ENCODE measurements at places on chromosomes 3 and 15. TPM values are rescaled to one million over a fixed set of nuclear protein-coding genes. Genes with fewer than 3 reads are reported as not detected.

DNA sequence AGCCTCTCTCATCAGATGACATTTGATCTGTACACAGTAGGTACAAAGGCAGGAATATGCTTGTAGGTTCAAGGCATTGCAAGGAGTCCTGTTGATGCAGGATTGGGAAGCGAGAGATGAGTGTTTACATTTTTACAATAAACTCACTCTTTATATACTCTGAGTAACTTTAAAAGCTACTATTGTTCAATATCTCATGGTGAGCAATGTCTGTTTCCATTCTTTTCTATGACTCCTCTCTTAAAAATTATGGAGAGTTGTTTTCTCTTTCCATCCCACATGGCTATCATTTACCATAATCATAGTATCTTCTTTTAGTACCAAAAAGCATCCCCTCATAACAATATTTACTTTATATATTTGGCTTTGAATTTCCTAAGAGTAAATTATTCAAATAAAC is 314.0 kb upstream of the CDIN1 start:
- no peak for DNase-seq

DNA sequence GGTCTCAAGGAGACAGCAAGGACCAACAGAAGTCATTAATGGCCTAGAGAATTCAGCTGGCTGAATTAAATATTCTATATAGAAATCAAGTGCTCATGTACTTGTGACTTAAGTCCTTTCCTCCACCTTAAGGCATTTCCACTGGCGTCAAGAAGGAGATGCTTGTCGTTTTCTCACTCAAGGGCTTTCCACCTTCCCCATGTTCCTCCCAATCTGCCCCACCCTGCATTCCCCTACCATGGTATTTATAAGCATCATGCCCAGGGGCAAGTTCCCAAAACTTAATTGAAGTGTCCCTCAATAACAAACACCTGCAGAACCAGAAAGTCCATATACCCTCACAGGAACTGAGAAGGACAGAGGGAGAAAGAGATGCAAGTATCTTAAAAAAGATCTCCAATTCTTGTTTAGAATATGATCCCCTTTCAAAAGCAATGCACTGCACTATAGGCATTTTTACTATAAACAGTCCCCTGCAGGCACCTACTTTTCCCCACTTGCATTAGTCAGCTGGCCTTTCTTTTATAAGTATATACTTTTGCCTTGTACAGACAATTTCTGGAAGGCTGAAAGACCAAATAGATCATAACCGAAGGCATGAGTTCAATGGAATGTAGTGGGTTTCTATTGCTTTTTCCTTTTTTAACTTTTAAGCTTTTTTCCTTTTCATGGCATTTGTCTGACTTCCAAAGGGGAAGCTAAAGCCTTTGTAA is 29.6 kb downstream of the TMEM39A start:
- no peak for DNase-seq

- peak; percentile 39 for DNase-seq
Measured at GRCh38 chr15:101206176-101206591, 45.7 kb downstream of the CHSY1 start.

DNA sequence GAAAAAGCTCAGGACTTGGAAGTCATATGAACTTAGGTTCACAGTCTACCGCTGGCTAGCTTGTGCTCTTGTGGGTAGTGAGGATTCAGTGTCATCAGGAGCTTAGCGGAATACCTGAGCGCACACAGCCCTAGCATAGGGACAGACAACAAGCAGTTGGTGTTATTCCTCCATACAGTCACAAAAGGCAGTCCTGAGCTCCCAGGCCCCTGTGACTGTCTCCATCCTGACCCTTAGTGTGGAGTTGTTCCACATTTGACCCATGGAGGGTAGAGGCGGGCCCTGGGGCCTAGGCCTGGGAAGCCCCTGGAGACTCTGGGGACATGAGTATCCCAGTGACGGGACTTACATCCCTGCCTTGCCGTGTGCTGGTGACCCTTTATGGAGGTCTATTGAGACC is 131.5 kb upstream of the PLXNA1 start:
- no peak for DNase-seq

- DNase-seq: peak; percentile 93
Measured at GRCh38 chr3:196502775-196503195, 783 bp downstream of the RNF168 start.

DNA sequence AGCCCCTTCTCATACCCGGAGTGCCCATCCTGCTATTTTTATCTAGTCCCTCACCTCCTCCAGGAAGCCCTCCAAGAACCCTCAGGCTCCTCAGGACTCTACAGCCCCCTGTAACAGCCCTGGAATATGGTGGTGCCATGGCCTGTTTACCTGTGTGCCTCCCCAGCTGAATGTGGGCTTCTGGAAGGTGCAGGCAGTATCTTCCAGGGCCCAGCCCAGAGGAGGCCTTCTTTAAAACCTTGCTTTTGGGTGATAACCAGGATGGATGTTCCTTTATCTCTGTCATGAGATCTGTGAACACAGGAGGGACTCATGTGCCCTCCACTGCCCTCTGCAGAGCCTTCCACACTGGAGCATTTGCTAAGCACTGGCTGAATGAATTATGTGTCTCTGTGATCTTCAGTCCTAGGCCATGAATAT is 36.7 kb upstream of the MRPS22 start:
- no peak for DNase-seq

DNA sequence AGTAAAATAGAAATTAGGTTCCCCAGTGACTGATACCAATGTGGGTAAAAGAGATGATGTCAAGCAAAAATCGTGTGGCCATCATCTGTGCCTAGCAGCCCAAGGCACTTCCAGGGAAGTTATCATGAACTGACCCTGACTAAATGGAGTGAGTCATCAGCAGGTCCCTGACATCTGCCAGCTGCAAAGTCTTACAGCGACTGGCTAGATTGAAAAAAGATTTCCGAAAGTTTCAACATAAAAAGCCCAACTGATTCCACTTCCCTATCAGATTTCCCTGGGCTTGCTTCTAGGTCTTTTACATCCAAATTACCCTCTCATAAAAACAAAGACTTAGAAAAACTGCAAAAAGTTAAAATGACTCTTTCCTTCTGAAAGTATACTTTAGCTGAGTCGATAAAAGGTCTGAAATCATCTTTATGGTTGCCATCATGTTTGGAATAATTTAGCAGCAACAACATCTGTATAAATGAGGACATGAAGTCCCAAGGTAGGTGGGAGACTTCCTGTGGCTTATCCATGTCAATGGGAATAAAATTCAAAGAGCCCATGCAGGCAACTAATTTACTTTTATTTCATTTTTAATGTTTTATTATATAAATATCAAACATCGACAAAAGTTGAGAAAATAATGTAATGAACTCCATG is 342.8 kb downstream of the ERC2 start:
- DNase-seq: peak; percentile 89

- DNase-seq: no peak
Measured at GRCh38 chr3:182957226-182957625, 23.1 kb downstream of the DCUN1D1 start.

DNA sequence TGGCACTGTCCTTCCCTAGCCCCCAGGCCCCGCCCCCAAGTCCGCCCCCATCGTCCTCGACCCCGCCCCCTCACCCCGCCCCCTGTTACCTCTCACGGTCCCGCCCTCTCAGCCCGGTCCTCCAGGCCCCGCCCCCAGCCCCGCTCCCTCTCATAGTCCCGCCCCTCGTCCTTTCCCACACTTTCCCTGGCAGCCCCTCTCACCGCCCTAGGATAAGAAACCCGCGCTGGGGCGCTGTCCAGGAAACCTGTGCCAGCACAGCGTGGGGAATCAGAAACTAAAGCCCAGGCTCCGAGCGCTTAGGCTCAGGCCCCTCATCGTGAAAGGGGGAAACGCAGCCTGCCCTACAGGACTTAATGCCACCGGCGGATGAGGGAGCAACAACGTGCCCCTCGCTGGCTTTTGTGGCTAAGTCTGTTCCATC is 20.9 kb downstream of the TRPM1 start:
- DNase-seq: peak; percentile 46

DNA sequence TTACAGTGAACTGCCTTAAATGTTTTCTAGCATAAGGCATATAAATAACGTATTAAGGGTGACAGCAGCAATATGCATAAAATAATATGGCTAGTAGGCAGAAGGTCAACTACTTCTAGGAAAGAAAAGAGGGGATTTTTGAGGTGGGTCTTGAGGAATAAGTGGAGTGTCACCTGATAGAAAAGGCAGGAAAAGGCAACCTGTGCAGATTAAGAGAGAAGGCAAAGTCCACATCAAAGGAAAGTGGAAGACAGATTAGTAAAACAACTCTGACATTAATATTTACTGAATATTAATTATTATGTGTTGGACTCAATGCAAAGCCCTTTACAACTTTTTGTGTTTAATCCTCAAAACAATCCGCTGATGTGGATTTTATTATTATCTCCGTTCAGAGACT is 2.8 kb downstream of the THOC7 start:
- DNase-seq: no peak

GRCh38 chr3:67362686-67363085 is 291.7 kb downstream of the SUCLG2 start:
- DNase-seq: no peak

DNA sequence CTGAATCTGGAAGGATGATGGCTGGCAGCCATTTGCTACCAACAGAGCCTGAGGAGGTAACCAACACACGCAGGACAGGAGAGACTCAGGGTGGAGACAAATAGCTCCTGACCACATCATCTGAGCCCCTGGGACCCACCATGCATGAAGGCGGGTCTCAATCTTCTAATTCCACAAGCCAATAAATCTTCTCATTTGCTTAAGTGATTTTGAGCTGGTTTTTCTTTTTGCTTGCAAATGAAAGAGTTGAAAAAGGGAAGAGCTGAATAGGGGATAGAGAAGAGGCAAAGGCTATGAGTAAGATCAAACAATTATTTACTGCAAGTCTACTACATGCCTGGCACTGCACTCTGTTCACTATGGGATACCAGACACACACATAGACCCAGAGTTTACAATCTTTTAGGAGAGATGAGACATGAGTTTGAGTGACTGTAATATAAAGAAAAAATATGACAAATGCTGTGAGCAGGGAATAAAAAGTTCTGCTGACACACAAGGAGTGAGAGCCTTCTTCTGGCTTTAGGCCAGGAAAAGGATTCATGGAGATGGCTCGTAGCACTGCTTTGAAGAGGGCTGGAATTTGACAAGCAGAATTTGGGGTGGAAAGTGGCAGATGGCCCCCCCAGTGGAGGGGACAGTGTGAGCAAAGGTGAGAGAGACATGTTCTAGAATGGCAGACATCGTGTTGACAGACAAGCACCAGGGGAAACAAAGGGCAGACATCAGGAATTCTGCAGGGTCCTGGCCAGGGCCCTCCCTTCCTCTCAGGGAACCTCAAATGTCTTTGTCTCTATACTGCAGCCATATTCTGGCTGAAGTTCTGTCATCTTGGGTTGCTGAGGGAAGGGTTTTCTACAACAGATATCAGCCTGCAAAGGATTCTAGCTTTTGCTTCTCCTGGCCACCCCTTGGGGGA is 69.8 kb upstream of the WNT5A start:
- DNase-seq: no peak

- peak; percentile 33 for DNase-seq
Measured at GRCh38 chr15:51727141-51727897, 10.1 kb downstream of the LYSMD2 start.

GRCh38 chr15:44181410-44181809 is 13.7 kb downstream of the FRMD5 start:
- DNase-seq: no peak

GRCh38 chr3:48466386-48467109 is 20.0 kb downstream of the ATRIP start:
- DNase-seq: no peak

- DNase-seq: no peak
Measured at GRCh38 chr15:74134387-74135027, 4.1 kb downstream of the ISLR2 start.

DNA sequence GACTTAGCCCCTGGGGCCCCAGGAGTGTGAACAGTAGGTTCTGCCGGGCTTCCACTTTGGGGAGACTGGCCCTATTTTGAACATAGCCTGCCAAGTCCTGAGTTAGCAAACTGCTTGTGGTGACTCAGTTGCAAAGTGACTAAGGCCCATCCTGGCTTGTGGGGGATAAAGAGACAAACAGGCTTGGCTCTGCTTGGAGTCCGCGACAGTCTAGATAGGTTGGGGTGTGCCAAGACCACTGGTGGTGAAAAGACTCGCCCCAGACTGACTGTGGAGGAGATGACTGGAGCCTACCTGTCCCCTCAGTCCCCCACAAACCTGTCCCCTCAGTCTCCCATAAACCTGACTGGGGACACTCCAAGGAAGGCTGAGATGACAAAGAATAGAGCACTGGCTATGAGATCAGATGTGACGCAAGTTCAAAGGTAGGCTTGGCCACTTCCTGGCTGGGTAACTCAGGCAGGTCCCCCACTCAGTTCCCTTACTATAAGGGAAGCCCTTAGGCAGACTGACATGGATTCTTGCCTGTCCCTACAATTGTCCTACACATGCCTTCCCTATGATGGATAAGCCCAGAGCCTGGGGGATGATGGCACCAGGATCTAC is 4.3 kb downstream of the DNASE1L3 start:
- DNase-seq: peak; percentile 55

DNA sequence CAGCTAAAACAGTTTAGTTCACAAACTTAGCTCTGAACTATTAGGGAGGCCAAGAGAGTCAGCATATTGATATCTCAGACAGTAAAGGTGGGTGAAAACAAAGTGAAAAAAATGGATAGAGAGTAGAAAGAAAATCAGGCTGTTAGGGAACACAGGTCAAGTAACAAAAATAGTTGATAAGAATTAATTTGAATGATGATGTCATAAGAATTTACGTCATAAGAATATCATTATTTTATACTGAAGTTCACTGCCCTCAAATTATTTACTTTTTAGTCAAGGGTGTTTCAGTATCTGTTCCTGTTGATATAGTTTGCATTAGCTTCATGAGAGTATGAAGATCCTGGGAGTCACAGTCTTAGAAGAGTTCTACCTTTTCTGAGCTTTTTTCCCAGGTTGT is 1134.6 kb downstream of the SI start:
- DNase-seq: no peak

DNA sequence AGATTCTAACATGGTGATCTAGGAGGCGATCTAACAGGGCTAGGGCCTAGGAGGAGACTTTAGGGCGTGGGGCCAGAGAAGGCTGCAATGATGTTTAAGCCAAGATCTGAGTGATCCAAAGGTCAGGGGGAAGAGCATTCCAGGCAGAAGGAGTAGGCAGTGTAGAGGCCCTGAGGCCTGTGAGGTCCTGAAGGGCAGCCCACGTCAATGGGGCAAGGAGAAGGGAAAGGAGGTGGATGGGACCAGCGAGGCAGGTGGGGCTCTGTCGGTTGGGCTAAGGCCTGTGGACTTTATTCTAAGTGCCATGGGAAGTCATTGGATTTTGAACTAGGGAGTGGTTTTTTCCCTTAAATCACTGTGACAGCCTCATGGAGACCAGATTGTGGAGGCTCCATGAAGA is 10.2 kb upstream of the DNAH1 start:
- no peak for DNase-seq

Gene SATB1
- total RNA-seq: 23.3 TPM

Gene SEMA3G
- not detected for total RNA-seq

Gene INSYN1
- total RNA-seq: 1.2 TPM

Gene COL6A6
- total RNA-seq: 18.6 TPM

Gene LRTM1
- total RNA-seq: not detected

Gene DPH3
- 33.4 TPM for total RNA-seq

Gene EPHB3
- total RNA-seq: 4.7 TPM

Gene APBA2
- total RNA-seq: 1.8 TPM

Gene CADM2
- not detected for total RNA-seq

Gene WDR93
- 0.49 TPM for total RNA-seq

Gene CRYGS
- 1.3 TPM for total RNA-seq

Gene GREM1
- 181 TPM for total RNA-seq

Gene VGLL3
- total RNA-seq: 47.4 TPM

Gene COL6A5
- not detected for total RNA-seq

All from fibroblast of the aortic adventitia (primary cell).